ENCODE measurements at places on chromosomes 4 and X.
A peak's percentile ranks its signal among the peaks of the same experiment; 100 is the strongest.

GRCh38 chrX:46551494-46552128 lies 6.4 kb upstream of the ZNF674 start:
- no peak for DNase-seq

- DNase-seq, result no peak
These were observed 23.3 kb upstream of the PPP2R2C start for GRCh38 chr4:6495736-6496135.

- no peak for DNase-seq
These were observed 2.4 kb downstream of the FRAS1 start for GRCh38 chr4:78059524-78059889.

GRCh38 chrX:112851806-112852205 lies 11.2 kb upstream of the AMOT start:
- DNase-seq, result no peak

GRCh38 chr4:100649417-100649816 lies 131.6 kb upstream of the EMCN start:
- no peak for DNase-seq

- DNase-seq, result no peak
These were observed 648.0 kb downstream of the UBE2NL start for GRCh38 chrX:144531877-144532276.

DNA sequence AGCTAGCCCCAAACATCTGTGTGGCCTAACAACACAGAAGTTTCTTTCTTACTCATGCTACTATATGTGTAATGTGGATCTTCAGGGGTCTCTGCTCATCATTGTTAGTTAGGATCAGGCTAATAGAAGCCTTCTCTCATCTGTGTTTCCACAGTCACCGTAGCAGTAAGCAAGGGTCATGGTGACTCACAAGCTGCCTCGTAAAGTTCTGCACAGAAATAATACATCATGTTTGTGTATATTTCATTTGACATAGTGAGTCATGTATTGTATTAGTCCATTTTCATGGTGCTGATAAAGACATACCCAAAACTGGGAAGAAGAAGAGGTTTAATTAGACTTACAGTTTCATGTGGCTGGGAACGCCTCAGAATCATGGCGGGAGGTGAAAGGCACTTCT lies 38.7 kb downstream of the SLC4A4 start:
- peak; percentile 54 for DNase-seq

GRCh38 chr4:158067646-158068045 lies 105.2 kb downstream of the GASK1B start:
- DNase-seq, result no peak

DNA sequence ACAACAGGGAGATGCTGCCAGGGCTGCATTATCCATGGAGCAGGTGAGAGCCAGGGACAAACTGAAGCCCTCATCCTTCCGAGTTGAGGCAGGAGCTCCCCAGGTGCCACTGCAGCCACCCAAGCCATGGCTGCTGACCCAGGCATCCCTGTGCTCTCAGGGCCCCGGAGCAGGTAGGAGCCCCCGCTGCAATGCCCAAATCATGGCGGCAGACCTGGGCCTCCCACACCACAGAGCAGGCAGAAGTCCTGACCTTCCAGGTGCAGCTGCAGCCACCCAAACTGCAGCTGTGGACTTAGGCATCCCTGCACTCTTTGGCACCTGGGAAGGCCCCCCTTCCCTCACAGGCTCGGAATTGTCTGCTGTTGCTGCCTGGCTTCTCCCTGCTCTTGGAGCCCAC lies 443.6 kb downstream of the ARAP2 start:
- DNase-seq, result no peak

- peak; percentile 9 for DNase-seq
These were observed 394.4 kb upstream of the ADGRL3 start for GRCh38 chr4:60805500-60806313.

DNA sequence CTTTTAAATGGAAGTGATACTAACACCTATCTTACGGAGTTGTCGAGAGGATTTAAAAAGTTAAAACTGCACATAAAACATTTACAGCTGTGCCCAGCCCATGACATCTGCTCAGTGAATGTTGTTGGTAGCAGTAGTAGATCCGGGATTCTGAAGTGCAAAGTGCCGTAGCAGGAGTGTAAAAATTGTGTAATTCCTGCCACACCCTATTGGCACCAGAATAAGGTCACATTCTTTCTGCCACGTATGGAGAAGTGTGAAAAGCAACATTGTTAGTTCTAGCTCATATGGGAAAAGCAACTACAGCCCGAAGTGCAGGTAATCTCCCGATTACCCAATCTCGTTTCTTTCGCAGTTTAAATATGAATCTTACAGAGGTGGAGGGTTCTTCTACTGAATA lies 31.2 kb downstream of the PRIMPOL start:
- no peak for DNase-seq

DNA sequence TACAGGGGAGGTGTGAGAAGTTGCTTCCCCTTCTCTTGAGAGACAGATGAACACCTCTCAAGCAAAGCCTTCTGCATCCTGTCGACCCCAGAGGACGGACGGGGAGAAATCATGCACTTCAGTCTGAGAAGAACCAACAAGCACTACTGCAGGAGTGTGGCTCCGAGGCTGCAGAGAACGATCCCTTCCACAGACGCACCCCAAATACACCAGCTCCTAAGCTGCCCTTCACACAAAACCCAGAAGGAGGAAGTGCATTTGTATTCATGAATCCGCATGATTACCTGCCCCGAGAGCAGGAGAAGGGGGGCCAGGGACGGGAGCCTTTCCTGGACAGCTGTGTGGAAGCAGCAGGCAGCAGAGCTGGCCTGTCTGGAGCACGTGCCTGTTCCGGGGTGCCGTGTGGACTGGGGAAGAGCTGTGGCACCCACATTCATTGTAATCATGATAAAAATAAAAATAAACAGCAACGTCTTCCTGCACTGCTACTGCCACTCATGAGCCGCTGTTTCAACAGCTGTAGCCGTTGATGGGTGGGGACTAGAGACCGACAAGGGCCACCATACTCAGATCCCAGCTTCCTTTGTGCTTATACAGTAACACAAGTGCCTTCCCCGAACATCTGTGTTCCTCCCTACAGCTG lies 42.9 kb downstream of the ACSL1 start:
- no peak for DNase-seq

GRCh38 chrX:81586096-81586495 lies 384.2 kb downstream of the SH3BGRL start:
- no peak for DNase-seq

GRCh38 chr4:105548483-105548882 lies 3.9 kb upstream of the ARHGEF38 start:
- DNase-seq, result peak; percentile 30

- no peak for DNase-seq
These were observed 92.6 kb upstream of the TRPC3 start for GRCh38 chr4:122044501-122044900.

DNA sequence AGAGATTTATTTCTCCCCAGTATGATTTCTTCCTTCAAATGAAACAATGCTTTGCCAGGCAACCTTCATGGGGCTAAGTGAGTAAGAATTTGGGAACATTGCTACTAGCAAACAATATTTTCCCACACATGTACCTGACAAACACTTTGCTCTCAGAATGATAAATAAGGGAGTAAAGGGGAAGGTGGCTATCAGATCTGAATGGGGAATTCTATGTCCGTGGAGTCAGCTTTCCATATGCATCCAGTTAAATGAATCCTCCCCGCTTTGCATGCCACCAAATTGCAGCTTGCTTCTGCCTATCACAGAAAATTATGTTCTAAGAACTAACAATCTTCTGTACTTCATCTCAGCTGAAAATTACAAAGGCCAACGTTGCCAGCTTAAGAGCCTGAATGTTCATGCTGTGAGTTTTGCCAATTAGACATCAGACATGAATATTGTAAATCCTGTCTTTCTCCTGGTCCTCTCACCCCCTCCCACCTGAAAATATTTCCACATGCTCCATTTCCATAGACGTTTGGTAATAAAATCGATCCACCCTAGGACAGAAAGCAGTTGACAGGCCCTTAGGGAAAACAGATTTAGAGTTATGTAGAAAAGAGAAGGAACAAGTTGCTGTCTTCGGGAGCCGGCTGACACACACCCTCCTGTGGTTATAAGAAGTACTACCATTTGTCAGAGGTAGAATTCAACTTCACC lies 6.3 kb downstream of the MEPE start:
- no peak for DNase-seq

DNA sequence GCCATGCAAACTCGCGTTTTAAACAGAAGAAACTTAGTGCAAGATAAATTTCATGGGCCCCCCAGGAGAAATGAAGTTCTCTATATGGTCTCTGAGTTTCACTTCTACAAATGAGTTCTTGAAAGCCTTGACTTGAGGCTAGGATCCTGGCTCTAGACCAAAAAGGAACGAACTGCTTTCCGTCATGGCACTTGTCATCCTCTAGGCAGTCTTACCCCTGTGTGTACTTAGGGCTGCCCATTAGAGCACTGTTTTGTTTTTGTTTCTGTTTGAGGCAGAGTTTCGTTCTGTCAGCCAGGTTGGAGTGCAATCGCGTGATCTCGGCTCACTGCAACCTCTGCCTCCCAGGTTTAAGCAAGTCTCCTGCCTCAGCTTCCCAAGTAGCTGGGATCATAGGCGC lies 29.0 kb downstream of the RNF4 start:
- DNase-seq, result no peak

- no peak for DNase-seq
These were observed 22.6 kb downstream of the WDR1 start for GRCh38 chr4:10093801-10094552.

DNA sequence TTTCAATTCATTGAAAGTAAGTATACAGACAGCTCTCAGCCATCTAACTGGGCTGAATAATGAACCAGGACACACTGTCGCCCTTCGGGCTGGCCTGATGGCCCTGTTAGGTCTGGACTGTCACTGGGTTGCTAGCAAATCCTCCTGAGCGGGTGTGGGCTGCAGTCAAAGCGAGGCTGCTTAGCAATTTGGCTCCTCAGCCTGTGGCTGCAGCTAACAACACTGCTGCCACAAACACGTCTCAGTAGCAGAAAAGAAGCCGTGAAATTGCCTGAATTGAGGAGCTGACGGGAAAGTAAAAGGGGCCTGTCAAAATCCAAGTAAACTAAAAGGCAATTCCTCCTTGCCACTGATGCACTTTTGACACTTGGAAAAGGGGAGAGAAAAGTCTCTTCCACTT lies 72.8 kb downstream of the SMIM20 start:
- no peak for DNase-seq

DNA sequence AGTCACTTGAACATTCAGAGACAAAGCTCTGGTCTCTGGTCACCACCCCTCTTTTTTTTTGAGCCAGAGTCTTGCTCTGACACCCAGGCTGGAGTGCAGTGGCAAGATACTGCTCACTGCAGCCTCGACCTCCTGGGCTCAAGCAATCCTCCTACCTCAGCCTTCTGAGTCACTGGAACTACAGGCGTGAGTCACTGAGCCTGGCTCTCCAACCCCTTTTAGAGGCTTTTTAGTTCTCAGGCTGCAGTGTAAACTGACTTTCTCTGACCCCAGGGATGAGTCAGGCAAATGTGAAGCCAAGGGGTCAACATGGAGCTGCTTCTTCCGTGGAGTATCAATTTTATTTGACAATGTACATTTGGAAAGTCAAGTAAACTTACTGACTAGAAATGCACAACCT lies 229.2 kb downstream of the PTTG2 start:
- peak; percentile 83 for DNase-seq

DNA sequence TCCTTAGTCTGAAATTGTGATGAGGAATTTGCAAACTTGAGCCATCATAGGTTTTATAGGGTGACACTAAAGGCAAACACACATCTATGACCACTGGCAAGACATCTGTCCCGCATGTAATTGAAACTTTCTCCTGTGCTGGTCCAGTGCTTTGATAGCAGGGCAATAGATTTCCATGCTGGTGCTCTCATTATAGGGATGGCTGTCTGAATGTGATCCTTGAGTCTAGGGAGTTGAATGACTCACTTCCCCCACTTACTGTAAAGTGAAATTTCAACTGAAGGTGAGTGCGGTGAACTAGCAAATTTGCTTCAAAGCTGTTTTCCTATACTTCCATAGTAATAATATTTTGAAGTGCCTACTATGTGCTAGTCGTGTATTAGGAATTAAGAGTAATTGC lies 1630.0 kb downstream of the STIM2 start:
- DNase-seq, result no peak

GRCh38 chrX:95427389-95427788 lies 1257.3 kb upstream of the DIAPH2 start:
- DNase-seq, result no peak

GRCh38 chr4:128782076-128782715 lies 27.3 kb upstream of the JADE1 start:
- DNase-seq, result no peak

- no peak for DNase-seq
These were observed 13.9 kb downstream of the TMEM165 start for GRCh38 chr4:55409468-55410171.

GRCh38 chr4:80365928-80366327 lies 30.4 kb downstream of the CFAP299 start:
- DNase-seq, result peak; percentile 42

DNA sequence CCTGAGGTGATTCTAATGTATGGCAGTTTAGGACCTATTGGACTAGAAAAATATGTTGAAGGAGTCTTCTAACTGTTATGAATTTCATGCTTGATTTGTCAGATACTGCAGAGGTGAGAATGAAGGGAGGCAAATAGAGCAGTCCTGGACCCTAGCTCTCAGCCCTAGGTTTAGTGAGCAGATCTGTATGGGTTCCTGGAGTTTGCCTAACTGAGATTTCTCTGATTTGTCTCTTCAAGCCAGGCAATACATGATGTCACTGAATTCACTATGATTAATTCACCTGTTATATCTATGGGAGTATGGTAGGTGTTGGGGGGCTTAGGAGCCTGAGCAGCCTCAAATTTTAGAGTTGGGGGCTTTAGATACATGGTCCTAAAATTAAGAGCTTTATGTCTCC lies 2.6 kb downstream of the MND1 start:
- DNase-seq, result no peak

DNA sequence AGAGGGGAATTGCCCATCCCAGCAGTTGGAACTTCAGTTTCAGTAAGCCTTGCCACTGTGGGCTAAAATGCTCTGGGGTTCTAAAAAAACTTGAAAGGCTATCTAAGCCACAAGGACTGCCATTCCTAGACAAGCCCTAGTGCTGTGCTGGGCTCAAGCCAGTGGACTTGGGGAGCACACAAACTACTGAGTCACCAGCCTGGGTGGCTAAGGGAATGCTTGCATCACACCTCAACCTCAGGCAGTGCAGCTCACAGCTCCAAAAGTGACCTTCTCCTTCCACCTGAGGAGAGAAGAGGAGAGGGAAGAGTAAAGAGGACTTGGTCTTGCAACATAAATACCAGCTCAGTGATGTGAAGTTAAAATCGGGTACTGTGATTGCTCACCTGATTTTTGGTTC lies 116.7 kb upstream of the GLRA2 start:
- no peak for DNase-seq

DNA sequence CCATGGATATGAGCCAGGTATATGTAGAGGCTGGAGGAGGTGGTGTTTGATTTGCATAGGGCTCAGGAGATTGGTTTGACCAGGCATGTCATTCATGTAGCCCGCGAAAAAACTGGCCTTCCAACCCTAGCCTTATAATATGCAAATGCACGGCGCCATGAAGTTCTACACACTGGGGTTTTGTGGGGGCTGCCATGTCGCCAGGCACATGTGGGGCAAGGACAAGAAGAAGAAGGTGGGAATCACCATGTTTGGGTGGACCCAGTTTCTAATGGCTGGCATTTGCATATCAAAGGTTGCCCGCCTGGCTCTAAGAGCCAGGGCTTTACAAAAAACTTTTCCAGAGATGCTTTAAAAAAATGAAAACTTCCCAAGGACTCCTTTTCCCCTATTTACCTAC lies 1251.0 kb downstream of the PCDH18 start:
- no peak for DNase-seq

GRCh38 chr4:77194989-77195388 lies 38.0 kb downstream of the CCNG2 start:
- no peak for DNase-seq

GRCh38 chr4:25062098-25062497 lies 31.4 kb upstream of the LGI2 start:
- DNase-seq, result no peak
